Activated CD4-positive, CD25-positive, alpha-beta regulatory T cell treated with anti-CD3 and anti-CD28 coated beads, Interleukin-2, amount 50 U/mL, for 72 hours (primary cell): ENCODE measurements at places on chromosomes 12 and 14.
A peak's percentile ranks its signal among the peaks of the same experiment; 100 is the strongest.

GRCh38 chr12:49825360-49825970 is 2.7 kb downstream of the NCKAP5L start:
- DNase-seq: no peak

- no peak for DNase-seq
Measured at GRCh38 chr12:102847131-102847530, 69.9 kb downstream of the PAH start.

DNA sequence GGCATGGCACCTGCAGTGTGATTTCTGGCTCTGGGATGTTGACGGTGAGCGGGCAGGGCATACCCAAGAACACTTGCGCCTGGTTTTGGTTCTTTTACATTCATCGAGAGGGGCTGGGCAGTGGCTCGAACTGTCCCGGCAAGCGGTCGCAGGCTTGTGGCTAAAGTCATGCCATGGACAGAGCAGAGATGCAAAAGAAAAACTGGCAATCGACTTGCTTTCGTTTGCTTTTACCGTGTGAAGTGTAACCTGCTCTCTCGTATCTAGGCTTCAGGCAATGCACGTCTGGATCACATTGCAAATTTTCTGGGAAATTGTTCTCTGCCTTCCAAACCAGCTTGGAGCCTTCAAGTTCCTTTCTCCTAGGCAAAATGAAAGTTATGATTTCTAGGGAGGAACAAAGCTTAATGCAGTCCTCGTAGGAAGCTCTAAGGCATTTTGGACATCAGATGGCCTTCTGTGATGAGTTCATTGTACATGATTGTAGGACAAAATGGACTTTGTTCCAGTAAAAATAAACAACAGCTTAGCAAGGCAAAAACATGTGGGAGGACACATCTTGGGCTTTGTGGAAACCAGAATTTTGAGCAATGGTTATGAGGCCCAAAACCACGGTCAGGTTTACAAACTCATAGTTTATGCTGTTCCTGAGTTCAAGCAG is 18.3 kb downstream of the ADGRD1 start:
- DNase-seq: no peak

- no peak for DNase-seq
Measured at GRCh38 chr14:53790731-53791500, 165.7 kb downstream of the BMP4 start.

DNA sequence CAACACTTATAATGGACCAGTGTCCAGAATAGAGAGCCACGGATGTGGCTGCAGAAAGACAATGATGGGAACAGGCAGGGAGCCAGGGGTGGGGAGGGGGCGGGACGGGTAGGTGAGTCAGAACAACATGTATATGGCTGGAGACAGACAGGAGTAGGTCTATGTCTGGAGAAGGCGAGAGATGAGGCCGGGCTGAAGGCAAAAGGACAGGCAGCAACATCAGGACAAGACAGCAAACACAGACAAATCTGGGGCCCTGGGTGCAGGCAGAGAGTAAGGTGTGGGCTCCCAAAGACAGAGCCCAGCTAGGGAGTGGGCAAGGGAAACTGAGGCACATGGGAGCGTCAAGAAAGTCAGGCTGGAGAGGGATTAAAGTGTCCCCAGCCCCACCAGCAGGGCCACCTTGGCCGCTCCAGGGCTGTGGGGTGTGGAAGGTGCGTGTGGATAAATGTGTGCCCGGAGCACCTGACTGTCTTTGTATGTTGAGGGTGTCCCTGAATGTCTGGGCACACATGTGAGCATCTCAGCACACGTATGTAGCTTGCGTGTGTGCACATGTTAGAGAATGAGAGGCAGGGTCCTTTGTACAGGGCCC is 44.1 kb downstream of the FAM222A start:
- peak; percentile 9 for DNase-seq

DNA sequence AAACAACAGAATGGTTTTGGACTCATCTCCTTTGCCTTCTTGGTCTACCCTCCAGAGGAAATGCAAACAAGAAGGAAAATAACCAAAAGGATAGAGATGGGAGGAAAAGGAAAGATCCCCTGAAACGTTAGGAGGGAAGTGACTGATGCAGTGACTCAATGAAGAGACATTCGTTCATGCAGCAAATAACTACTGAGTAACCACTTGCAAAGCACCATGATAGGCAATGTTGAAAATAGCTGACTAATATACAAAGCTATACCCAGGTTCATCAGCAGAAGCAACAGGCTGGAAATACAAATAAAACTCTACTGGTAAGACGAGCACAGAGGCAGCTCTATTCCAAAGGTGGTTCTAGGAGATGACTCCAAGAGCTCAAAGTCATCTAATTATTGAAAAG is 41.8 kb downstream of the R3HDM2 start:
- no peak for DNase-seq

DNA sequence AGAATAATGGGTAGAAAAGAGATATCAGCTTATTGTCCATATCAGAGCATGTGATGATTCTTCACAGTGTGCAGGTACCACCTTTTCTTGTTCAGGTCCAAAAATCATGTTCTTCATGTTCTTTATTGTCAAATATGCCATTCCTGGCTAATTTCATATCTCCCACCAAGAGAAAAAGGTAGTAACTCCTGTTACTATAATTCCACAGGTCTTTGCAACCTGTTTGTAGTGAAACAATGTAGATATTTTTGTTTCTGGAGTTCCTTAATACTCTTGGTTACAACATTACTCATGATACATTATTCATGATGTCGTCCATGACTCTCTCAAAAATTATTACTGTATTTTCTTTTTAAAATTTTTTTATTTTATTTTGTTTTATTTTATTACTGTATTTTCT is 11.3 kb upstream of the TMBIM6 start:
- no peak for DNase-seq

DNA sequence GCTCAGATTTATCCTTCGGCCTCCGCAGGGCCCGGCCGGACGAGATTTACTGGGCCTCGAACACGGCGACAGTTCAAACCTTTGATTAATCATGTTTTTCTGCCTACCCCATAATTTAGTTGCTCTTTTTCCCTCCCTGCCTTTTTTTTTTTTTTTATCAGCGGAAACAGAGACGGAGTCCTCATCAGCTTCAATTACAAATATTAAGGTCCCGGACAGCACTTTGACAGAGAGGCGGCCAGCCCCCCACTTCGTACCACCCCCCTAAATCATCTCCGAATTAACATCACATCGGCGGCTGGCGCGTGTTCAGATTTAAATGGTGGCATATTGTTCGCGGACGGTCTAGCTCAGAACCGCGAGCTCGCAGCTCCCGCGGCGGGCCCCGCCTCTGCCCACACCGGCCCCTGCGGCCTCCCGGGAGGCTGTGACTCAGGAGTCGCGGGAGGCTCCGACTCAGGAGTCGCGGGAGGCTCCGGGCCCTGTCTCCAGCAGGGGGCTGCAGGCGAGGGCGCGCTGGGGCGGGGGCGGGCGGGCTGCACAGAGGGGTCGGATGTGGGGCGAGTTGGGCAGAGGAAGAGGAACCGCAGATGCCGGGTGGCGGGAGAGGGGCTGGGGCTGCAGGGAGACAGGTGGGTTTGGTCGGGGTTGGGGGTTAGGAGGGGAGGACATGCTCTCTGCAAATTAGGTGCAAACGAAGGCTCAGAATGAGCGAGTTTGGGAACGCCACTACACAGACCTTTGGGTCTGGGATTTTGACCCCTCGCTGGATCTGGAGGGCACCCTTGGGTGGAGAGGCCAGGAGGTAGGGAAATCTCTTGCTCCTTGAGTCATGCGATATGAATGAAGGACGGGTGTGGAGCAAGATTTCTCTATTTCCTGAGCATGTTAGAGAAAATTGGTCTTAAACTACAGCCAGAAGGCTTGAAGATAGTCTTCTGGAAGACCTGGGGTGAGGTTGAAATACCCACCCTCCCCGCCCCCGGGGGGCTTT is 19.6 kb upstream of the ATP5MC2 start:
- DNase-seq: peak; percentile 35

DNA sequence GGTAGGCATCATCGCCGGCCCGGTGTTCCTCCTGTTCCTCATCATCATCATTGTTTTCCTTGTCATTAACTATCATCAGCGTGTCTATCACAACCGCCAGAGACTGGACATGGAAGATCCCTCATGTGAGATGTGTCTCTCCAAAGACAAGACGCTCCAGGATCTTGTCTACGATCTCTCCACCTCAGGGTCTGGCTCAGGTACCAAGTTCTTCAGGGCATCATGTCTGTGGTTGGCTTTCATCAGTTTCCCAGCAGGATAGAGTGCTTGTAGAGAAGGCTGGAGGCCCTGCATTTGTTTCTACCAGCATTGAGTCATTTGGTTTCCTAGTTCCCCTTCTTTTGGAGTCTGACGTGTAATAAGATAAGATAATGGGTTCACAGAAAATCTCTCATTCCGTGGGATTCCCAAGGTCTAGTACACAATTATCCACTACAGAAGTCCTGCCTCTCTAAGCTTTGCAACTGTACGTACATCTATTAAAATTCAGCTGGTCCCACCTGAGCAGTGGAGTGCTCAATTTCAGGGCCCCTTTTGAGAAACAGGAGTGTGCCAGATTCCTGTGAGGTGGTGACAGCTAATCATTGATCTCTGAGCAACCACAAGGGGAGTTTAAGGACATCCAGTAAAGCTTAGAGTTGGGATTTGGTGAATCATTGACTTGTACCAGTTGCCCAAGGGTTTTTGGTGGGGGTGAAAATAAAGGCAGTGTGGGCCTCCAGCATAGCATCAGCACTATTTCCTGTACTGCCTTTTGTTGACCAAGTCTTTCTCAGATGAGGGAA is 25.1 kb downstream of the ACVR1B start:
- DNase-seq: no peak

- DNase-seq: no peak
Measured at GRCh38 chr14:23089498-23090253, 5.3 kb downstream of the ACIN1 start.
